Liver (tissue), 10 donors: ENCODE measurements at places on chromosomes 6 and 20.

DNA sequence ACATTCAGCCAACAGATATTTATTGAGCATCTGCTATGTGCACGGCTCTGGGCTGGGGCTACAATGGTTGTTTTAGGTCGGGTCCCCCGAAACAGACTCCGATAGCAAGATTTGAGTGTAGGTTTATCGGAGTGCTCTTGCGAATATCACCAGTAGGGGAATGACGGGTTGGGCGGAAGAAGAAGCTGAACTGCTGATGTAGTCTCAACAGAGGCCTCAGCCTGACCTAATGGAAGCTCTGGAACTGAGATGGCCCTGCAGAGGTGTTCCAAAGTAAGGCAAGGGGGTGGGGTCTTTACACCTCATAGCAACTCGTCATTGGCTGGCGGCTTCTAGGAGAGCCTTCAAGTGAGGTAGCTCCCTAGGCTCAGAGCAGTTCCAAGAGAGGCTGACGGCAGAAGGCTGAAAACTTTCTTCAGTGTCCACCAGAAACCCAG, 1.1 kb downstream of the L3MBTL1 start:
- H3K27ac ChIP-seq: no peak overlapping the region
- DNase-seq: no peak
- H3K4me1 ChIP-seq: peaks cover 5% of the 10 kb centered on the region
- no peaks in the 10 kb centered on the region for H3K36me3 ChIP-seq

DNA sequence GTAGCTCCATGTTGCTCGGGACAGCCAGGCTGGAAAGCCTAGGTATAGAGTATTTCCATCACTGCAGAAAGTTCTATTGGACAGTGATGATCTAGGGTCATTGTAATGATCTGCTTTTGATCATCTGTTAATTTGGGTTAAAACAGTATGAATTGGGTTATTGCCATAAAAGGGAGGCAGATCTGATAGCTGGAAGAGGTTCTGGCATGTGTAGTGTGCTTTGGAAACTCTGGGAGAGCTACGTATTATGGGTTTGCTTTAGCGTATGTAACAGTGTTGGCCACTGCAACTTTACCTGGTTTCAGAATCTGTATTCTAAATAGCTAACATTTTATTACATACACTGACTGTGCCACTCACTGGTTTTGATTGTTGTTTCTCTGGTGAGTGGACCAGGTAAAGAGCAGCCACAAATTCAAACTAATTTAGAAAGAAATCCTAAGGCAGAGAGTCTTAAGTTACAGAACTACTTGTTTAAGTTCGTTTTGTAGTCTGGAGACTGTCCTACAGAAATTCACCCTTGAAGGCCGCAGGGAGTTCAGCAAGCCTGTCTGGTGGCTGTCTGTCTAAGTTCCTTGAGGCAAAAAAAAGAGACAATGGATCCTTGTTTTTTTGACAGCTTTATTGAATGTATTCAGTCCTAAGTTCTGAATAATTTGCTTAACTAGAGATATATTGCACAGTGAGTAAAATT, 300.3 kb downstream of the PRL start:
- no peaks in the 10 kb centered on the region for H3K27me3 ChIP-seq
- DNase-seq: no peak
- no peak overlapping the region for H3K4me3 ChIP-seq

- H3K4me3 ChIP-seq: no peak overlapping the region
- no peaks in the 10 kb centered on the region for H3K27me3 ChIP-seq
- H3K4me1 ChIP-seq: no peaks in the 10 kb centered on the region
These were observed 124.2 kb downstream of the PLEKHG1 start for GRCh38 chr6:150723857-150724256.

DNA sequence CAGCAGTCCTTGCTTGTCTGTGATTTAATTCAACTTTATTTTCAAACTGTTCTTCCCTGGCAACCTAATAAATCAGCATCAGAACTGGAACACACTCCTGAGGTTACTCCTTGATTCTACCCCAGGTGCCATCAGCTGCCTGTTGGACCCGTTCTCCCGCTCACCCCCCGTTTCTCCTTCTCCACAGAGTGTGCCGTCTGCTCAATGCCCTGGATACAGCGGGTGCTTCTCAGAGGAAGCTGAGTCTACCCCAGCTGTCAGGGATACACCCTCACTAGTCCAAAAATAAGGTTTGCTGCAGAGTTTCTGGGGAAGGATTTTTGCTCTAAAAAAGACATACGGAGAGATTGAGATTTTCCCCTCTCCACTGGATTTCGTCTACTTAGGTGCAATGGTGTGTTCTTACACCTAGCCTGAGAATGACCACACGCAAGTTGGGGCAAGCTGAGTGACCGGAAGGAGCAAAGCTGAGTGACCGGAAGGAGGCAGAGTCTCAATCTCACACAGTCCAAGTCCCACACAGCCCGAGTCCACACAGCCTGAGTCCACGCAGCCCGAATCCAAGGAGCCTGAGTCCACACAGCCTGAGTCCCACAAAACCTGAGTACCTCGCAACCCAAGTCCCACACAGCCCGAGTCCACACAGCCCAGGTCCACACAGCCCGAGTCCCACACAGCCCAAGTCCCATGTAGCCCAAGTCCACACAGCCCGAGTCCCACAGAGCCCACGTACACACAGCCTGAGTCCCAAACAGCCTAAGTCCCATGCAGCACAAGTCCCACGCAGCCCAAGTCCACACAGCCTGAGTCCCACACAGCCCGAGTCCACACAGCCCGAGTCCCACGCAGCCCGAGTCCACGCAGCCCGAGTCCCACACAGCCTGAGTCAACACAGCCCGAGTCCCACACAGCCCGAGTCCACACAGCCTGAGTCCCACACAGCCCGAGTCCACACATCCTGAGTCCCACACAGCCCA, 58.6 kb upstream of the DACT2 start:
- H3K4me3 ChIP-seq: no peak overlapping the region
- H3K27me3 ChIP-seq: no peaks in the 10 kb centered on the region
- no peaks in the 10 kb centered on the region for H3K36me3 ChIP-seq
- H3K27ac ChIP-seq: no peak overlapping the region
- no peak for DNase-seq
- H3K4me1 ChIP-seq: no peaks in the 10 kb centered on the region

GRCh38 chr20:13904766-13905165, 85.6 kb downstream of the SEL1L2 start:
- H3K4me3 ChIP-seq: no peak overlapping the region
- no peaks in the 10 kb centered on the region for H3K36me3 ChIP-seq
- no peak overlapping the region for H3K27ac ChIP-seq
- H3K27me3 ChIP-seq: no peaks in the 10 kb centered on the region
- no peaks in the 10 kb centered on the region for H3K4me1 ChIP-seq

DNA sequence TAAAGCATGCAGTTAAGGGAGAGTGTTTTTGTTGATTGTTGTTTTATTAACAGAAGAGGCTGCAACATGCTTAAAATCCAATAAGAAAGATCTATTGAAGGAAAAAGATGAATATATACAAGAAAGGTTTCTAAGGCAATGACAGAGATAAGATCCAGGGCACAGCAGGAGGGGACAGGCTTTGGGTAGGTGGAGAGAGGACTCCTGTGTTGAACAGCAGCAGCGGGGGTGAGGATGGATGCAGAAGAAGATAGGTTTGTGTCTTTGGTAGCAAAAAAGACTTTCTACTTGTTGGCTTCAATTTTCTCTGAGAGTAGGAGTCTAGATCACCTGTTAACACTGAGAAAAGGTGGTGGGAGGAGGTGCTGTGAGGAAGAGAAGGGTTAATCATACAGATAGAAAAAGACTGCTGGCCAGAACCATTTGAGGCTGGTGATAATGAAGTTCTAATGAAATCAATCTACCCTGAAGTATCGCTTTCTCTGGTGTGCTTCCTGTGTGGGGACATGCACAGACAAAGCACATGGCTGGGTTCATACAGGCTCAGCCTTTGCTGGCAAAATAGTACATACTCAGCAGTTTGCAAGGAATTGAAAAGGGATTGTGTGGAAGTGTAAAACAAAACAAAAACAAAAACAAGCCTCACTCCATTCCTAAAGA, 17.2 kb upstream of the DST start:
- H3K27ac ChIP-seq: no peak overlapping the region
- H3K36me3 ChIP-seq: no peaks in the 10 kb centered on the region

DNA sequence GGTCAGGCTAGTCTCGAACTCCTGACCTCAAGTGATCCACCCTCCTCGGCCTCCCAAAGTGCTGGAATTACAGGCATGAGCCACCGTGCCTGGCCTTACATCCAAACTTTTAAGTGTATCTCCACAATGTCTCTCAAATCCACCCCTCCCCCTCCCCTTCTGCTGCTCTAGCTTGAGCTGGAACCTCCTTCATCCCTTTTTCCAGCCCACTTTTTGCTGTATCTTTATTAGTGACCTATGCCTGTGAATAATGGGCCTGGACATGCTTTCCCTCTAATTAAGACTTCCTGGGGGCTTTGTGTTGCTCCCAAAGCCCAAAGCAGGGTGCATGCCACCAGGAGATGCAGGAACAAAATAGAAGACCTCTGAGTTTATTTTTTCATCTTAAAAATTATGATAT, 26.1 kb downstream of the TNFAIP3 start:
- no peaks in the 10 kb centered on the region for H3K4me1 ChIP-seq
- no peak overlapping the region for H3K27ac ChIP-seq
- H3K27me3 ChIP-seq: no peaks in the 10 kb centered on the region
- no peaks in the 10 kb centered on the region for H3K36me3 ChIP-seq
- DNase-seq: no peak
- H3K4me3 ChIP-seq: no peak overlapping the region

DNA sequence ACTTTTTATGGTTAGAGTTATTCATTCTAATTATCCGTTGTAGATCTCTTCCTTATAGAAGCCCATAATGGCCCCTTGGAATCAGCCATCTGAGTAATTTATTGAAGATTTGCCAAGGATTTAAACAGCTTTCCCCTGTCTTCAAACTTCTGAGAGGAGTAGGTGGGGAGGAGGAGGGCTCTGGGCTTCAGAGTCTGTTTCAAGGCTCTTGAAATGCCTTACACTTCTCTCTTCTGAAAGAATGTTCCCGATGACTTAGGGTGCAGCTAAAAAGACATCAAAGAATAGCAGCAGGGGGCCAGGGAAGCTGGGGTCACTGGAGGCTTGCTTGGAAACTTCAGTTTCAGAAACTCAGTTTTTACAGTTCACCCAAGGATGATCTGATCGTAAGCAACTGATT, 165.3 kb downstream of the ZDHHC14 start:
- no peak for DNase-seq
- H3K27me3 ChIP-seq: no peaks in the 10 kb centered on the region
- H3K36me3 ChIP-seq: no peaks in the 10 kb centered on the region
- peaks cover 4% of the 10 kb centered on the region for H3K4me1 ChIP-seq

GRCh38 chr6:89692256-89692655, 53.7 kb upstream of the LYRM2 start:
- no peak overlapping the region for H3K27ac ChIP-seq
- peaks cover 77% of the 10 kb centered on the region for H3K36me3 ChIP-seq
- no peaks in the 10 kb centered on the region for H3K4me1 ChIP-seq
- H3K27me3 ChIP-seq: no peaks in the 10 kb centered on the region

GRCh38 chr6:155916846-155917624, 461.4 kb upstream of the NOX3 start:
- H3K4me1 ChIP-seq: no peaks in the 10 kb centered on the region
- no peaks in the 10 kb centered on the region for H3K36me3 ChIP-seq
- H3K27me3 ChIP-seq: no peaks in the 10 kb centered on the region
- H3K4me3 ChIP-seq: no peak overlapping the region
- H3K27ac ChIP-seq: no peak overlapping the region

- no peaks in the 10 kb centered on the region for H3K36me3 ChIP-seq
- no peak overlapping the region for H3K27ac ChIP-seq
- H3K27me3 ChIP-seq: no peaks in the 10 kb centered on the region
- no peak for DNase-seq
- H3K4me3 ChIP-seq: no peak overlapping the region
These were observed 320.2 kb upstream of the SULF2 start for GRCh38 chr20:48105526-48105925.

GRCh38 chr20:6213311-6213710, 90.5 kb upstream of the FERMT1 start:
- no peak overlapping the region for H3K27ac ChIP-seq
- no peaks in the 10 kb centered on the region for H3K36me3 ChIP-seq
- H3K27me3 ChIP-seq: no peaks in the 10 kb centered on the region
- no peak for DNase-seq
- no peaks in the 10 kb centered on the region for H3K4me1 ChIP-seq

DNA sequence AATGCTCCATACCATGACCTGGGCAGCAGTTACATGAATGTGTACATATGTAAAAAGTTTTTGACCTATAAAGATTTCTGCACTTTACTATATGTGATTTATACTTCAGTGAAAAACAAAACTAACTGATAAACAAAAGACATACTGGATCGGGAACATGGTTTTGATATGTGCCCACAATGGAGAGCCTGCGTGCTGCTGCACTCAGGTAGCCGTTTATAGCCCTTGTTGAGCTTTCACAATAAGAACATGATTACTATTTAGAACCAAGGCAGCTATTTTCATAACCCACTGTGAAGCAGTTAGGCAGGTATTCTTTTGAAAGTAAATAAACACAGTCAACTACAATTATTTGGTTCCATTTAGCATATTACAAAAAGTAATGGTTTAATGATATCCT, 195.9 kb upstream of the RAB32 start:
- H3K36me3 ChIP-seq: no peaks in the 10 kb centered on the region
- no peak overlapping the region for H3K4me3 ChIP-seq
- no peaks in the 10 kb centered on the region for H3K4me1 ChIP-seq
- no peaks in the 10 kb centered on the region for H3K27me3 ChIP-seq
- H3K27ac ChIP-seq: no peak overlapping the region

- H3K4me1 ChIP-seq: no peaks in the 10 kb centered on the region
- H3K36me3 ChIP-seq: no peaks in the 10 kb centered on the region
- no peaks in the 10 kb centered on the region for H3K27me3 ChIP-seq
These were observed 16.3 kb upstream of the ENPP1 start for GRCh38 chr6:131791476-131791875.

DNA sequence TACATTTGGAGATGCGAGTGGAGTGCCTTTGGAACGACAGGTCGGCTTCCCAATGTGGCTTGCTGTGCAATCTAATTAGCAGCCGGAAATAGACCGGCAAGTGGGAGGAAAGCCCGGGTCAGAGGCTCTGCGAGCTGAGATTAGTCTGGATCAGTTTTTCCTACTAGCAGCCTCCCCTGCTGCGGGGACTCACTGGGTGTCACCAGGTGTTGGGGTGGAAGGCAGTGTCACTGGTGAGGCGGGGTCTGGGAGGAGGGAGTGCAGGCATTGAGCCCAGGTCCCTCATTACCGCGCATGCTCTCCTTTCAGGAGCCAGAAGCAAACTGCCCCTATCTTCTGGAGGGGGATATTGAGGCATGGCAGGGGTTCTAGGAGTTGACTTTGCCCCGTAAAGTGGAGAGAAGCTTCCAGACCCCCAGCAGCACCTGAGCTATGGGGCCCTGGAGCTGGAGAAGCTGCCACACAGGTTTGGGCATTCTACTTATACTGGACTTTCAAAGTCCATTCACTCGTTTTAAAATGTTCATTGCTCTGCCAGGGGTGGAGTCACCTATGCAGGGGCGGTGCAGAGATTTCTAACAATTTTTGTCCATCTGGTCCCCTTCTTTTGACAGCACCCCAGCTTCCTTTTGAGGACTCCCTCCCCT, 11.0 kb downstream of the SULF2 start:
- H3K36me3 ChIP-seq: no peaks in the 10 kb centered on the region
- no peak overlapping the region for H3K4me3 ChIP-seq
- no peak overlapping the region for H3K27ac ChIP-seq
- DNase-seq: no peak

- no peak for DNase-seq
- H3K27ac ChIP-seq: no peak overlapping the region
- H3K27me3 ChIP-seq: no peaks in the 10 kb centered on the region
These were observed 4.0 kb upstream of the ZNF217 start for GRCh38 chr20:53597521-53598120.

- no peaks in the 10 kb centered on the region for H3K36me3 ChIP-seq
- H3K27me3 ChIP-seq: no peaks in the 10 kb centered on the region
- H3K27ac ChIP-seq: no peak overlapping the region
- no peak overlapping the region for H3K4me3 ChIP-seq
- no peaks in the 10 kb centered on the region for H3K4me1 ChIP-seq
- no peak for DNase-seq
These were observed 158.7 kb upstream of the RSPO3 start for GRCh38 chr6:126959765-126960164.
